CD4-positive, alpha-beta T cell treated with Interleukin-2 at 100 ng/mL for 4 hours (primary cell): ENCODE measurements at places on chromosomes 16 and 17.
A peak's percentile ranks its signal among the peaks of the same experiment; 100 is the strongest.

- no peak for DNase-seq
Observed at GRCh38 chr17:16888413-16889087, 83.4 kb downstream of the TNFRSF13B start.

- no peak for DNase-seq
Observed at GRCh38 chr16:84368308-84368996, at the start of gene ATP2C2. ATP2C2 (plus strand) TSS chr16:84368538; CDS start chr16:84368616, 78 bp downstream.

DNA sequence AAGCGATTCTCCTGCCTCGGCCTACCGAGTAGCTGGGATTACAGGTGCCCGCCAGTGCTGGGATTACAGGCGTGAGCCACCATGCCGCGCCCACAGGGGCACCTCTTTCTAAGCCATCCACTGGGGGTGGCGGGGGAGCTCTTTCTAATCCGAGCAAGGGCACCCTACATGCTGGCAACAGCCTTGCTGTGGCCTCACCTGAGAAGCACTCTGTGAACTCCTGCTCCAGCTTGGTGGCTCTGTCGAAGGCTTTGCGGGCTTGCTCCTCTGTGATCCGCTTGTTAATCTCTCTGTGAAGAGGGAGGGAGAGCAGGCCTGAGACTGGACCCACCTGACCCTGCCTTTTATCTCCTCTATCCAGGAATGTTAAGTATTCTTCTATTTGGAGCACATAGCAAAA is 11.9 kb upstream of the ASGR1 start:
- DNase-seq, result no peak

DNA sequence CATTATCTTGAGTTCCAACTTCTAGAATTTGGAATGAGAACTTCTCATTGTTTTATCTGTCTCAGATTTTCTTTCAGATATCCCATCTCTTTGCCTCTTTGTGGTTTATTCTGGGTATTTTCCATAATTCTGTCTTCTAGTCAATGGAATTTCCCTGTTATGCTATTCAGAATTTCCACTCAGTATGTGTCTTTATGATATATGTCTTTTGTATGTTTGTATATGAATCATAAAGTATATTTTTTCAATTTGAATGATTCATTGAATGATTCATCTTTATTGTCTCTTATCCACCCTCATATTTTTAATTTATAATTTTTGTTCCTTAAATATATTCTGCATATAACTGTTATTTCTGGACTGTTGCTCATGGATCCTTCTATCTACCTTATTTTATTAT is 729.7 kb upstream of the GOT2 start:
- DNase-seq, result no peak

GRCh38 chr17:29039764-29040598 is 3.0 kb upstream of the PIPOX start:
- no peak for DNase-seq

GRCh38 chr16:12871784-12872183 is 29.6 kb upstream of the SHISA9 start:
- DNase-seq, result no peak

DNA sequence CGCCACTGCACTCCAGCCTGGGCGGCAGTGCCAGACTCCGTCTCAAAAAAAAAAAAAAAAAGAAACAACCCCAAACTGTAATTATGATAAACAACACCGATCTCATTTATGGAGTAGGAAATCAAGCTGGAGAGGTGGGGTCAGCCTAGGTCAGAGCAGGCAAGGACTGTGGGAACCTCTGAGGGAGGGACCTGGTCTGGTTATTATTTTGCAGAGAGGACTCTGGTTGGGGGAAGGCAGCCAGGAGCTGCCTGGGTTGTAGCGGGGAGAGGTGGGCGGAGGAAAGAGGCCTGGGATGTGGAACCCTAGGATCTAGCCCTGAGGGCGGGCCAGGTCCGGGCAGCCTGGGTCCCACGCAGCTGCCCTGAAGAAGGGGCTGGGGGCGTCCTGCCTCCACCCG is 10.9 kb upstream of the HS3ST6 start:
- no peak for DNase-seq

- DNase-seq, result no peak
Observed at GRCh38 chr16:27840311-27841060, 223.0 kb downstream of the GSG1L start.

GRCh38 chr16:67415872-67416793 is at the start of gene ZDHHC1:
ZDHHC1 (minus strand) TSS chr16:67416477; CDS start chr16:67407775, 8,702 bp downstream.
- DNase-seq, result peak; percentile 35

- no peak for DNase-seq
Observed at GRCh38 chr16:81243942-81244341, 5.5 kb downstream of the BCO1 start.

GRCh38 chr17:50931144-50931908 is 65.2 kb upstream of the TOB1 start:
- DNase-seq, result peak; percentile 51

GRCh38 chr16:80990577-80990976 is 16.1 kb downstream of the CMC2 start:
- DNase-seq, result no peak

DNA sequence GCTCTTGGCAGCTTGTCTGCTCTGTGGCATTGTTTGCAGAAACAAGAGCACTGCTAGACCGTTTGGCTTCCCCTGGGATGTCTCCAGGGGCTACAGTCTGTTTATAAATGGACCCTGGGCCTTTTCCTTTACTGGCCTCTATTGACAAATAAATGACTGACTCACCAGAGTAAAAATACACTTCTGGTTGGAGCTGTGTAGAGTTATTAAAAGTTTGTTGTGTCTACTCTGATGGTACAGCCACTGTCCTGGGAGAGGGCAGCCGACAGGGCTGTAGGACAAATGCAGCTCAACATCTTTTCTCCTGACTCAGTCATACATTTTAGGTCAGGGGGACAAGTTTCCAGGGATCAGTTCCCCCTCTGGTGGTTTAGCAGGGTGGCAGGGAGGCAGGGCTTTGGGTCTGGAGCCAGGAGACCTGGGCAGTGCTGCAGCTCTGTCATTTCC is 30.0 kb downstream of the FOXL1 start:
- no peak for DNase-seq

GRCh38 chr16:88650749-88651275 is at the start of gene CYBA:
CYBA (minus strand) TSS chr16:88651053; CDS start chr16:88651013, 40 bp downstream.
- peak; percentile 83 for DNase-seq

DNA sequence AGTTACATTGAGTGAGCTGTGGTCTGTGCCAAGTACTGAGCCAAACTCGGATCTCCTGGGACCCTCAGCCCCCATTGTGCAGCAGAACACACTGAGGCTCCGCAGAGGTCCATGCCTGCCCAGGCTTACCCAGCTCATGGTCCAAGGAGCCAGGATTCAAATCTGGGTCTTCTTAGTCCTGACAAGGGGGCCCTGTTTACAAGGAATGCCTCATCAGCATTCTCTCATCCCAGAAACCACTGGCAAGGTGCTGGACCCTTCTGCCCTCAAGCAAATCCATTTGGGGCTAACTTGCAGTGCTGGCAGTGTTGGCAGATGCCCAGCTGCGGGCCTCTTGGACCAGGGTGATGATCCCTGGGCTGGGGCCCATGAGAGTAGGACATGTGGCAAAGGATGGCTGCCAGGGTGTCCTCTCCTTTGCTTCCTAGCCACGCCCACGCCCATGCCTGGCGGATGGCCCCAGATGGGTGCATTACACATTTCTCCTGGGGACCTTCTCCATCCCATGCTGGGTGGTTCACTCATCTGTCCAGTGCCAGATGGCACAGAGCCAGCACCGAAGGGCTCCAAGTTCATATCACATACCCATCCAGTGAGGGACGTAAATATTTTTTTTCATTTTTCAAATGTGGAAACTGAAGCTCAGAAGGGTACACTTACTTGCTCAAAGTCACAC is 117.7 kb downstream of the CMIP start:
- DNase-seq, result no peak

GRCh38 chr17:82321947-82322466 is 4.6 kb upstream of the CD7 start:
- DNase-seq, result no peak

DNA sequence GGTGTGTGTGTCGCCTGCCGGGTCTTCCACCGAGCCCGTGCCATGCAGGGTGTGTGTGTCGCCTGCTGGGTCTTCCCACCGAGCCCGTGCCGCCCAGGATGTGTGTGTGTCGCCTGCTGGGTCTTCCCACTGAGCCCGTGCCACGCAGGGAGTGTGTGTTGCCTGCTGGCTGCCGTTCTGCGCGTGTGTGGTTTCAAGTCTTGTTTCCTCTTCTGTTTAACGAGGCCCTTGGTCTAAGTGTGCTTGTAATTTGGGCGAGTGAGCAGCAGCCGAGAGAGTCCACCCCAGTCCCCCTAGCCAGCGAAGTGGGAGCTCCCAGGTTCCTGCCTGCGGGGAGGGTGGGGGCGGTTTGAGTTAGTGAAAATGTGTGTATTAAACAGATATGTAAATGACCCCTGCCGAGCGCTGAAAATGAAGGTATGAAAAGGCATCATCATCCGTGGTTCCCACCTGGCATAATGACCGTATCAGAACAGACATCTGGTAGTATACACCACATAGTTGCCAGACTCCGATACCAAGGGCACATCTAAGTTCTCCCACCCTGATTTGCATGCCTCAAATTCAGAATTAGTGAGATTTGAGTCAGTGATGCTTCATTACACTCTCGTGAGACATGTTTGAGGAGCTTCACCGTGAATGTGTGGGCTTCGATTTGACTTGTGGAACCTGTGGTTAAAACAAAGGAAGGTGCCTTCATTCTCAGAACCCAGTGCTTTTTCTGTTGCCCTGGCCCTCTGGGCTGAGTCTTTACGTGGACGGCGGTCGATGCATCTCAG is 114.5 kb upstream of the CHMP6 start:
- DNase-seq, result peak; percentile 74

DNA sequence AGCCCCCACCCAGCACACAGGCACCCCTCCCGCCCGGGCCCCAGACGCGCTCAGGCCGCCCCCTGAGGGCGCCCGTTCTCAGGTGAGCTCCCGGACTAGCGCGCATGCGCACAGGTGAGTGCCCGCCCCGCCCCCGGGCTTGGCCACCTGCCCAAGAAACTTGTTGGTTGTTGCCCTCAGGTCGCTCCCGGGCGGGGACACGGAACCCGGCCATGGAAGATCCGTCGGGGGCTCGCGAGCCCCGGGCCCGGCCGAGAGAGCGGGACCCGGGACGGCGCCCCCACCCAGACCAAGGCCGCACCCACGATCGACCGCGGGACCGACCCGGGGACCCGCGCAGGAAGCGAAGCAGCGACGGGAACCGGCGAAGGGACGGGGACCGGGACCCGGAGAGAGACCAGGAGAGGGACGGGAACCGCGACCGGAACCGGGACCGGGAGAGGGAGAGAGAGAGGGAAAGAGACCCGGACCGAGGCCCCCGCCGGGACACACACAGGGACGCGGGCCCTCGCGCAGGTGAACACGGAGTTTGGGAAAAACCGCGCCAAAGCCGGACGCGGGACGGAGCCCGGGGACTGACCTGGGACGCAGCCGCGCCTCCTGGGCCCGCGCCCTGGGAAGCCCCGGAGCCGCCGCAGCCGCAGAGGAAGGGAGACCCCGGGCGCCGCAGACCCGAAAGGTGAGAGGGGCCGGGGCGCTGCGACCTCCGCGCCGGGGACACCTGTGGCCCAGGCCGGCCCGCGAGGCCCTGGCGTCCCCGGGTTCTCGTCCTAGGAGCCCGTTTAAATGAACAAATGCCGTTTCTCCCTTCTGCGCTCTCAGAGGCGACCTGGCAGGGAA is at the start of gene MARVELD3:
MARVELD3 (plus strand) TSS at position 167 of the 840 bp plus-strand sequence; CDS start at position 213, 46 bp downstream.
- no peak for DNase-seq

GRCh38 chr16:667113-667779 is 686 bp upstream of the RHOT2 start:
- DNase-seq, result no peak

DNA sequence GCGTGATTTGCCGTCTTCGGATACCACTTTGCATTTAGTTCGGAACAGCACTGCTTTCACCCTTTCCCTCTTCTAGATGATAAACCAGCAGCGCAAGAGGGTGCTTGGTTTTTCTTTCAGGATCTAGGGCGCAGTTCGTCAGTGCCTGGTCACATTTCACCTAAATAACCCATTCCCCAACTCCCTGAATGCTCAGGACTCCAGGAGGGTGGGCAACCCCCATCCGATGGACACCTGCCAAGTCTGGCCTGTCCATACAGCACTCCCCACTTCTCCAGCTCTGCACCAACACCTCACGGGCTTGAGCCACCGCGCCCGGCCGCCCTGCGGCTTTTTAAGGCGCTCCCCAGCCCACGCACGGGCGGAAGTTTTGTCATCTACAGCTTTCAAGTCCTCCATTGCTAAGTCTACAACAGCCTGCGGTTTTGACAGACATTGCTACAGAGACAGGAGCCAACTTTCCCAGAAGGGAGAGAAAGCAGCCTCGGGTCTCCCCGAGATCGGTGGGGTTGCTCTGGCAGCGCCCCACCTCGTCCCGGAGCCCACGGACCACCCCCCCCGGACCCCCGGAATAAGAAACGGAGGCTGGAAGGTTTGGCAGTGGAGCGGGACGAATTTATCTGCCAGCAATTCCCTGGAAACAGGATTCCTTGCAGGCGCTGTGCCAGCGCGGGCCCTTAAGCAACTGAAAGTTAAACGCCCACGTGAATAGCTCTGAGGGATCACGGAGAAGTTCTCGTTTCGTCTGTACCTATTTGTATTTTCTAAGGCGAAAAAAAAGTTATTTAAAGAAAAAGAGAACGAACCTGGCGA is 38.6 kb upstream of the SLFN13 start:
- peak; percentile 78 for DNase-seq

- peak; percentile 6 for DNase-seq
Observed at GRCh38 chr16:80948886-80949493, 57.7 kb downstream of the CMC2 start.

- peak; percentile 8 for DNase-seq
Observed at GRCh38 chr17:29929006-29929532, 959 bp downstream of the SSH2 start.

- no peak for DNase-seq
Observed at GRCh38 chr17:48760411-48760810, 31.9 kb upstream of the HOXB13 start.

DNA sequence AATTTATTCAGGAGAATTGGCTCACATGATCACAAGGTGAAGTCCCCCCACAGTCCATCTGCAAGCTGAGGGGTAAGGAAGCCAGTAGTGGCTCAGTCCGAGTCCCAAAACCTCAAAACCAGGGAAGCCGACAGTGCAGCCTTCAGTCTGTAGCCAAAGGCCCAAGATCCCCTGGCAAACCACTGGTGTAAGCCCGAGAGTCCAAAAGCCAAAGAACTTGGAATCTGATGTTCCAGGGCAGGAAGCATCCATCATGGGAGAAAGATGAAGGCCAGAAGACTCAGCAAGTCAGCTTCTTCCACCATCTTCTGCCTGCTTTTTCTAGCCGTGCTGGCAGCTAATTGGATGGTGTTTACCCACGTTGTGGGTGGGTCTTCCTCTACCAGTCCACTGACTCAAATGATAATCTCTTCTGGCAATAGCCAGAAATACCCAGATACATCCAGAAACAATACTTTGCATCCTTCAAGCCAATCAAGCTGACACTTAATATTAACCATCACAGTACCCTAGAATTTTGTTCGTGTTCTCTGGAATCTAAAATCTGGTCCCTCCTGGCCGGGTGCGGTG is 40.4 kb downstream of the TMEM114 start:
- DNase-seq, result no peak
